Nucleus accumbens (tissue), 56 donors: ENCODE measurements at places on chromosomes 11 and 22.
A peak's percentile ranks its signal among the peaks of the same experiment; 100 is the strongest.

- DNase-seq: peak; percentile 61
Observed at GRCh38 chr11:85627332-85627997, at the start of gene DLG2. Gene DLG2 (minus strand): TSS chr11:85627344.

DNA sequence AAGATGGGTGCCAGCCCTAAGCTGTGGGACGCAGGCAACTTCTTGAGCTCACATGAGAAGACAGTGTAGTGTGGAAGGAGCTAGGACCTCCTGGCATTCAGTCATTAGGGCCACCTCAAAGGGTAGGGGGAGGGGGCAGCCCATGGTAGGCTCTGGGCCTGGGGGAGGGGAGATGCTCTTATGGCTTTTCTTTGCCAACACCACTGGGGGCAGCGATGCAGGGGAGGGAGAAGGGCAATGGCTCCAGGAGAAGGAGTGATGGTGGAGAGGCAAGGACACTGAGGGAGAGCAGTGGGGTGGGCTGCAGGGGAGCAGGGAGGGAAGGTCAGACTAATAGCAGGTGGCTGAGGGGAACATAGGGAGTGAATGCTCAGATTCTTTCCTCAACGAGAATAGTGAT is 63.3 kb upstream of the SUSD2 start:
- no peak for DNase-seq

GRCh38 chr22:36156515-36157419 is 3.8 kb downstream of the APOL3 start:
- peak; percentile 18 for DNase-seq

DNA sequence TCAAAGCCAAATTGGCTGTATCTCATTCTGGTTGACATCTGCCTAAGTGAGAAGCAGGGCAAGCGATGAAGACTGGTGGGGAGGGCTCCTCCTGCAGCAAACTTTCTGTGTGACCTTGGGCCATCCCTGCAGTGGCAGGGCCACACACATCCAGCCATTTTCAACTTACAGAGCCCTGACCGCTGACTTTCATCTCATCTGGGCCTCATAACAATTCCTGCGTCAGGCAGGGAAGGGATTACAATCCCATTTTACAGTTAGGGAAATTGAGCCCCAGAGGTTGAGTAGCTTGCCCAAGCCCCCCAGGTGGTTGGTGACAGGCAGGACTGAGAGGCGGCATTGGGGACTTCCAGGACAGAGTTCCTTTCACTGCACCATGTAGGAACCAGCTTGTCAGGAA is 21.9 kb downstream of the TPBGL start:
- DNase-seq: no peak

GRCh38 chr11:95715777-95716241 is 73.8 kb downstream of the FAM76B start:
- DNase-seq: no peak

GRCh38 chr11:72969894-72970335 is 155.7 kb downstream of the ATG16L2 start:
- DNase-seq: no peak

DNA sequence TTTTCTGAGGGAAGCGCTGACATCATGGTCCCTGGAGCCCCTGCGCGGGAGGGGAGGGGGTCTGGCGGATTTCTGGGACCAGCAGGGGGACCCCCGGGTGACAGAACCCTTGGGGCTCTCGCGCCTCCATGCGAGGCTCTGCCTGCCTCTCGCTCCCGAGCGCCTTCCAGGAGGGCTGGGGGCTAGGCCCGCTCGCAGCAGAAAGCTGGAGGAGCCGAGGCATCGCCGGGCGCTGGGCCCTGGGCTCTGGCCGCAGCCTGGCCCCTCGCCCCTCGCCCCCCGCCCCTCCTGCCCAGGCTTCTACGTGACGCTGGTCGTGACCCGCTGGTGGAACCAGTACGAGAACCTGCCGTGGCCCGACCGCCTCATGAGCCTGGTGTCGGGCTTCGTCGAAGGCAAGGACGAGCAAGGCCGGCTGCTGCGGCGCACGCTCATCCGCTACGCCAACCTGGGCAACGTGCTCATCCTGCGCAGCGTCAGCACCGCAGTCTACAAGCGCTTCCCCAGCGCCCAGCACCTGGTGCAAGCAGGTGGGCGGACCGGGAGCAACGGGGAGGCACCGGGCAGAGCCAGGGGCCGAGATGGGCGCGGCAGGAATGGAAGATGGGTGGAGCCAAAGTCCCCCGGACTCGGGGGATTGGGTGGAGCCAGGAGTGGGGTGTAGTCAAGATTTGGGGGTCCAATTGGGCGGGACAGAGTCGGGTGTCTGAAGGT is 5.4 kb downstream of the BEST1 start:
- no peak for DNase-seq

GRCh38 chr22:27686534-27686933 is 115.0 kb downstream of the MN1 start:
- DNase-seq: peak; percentile 93

GRCh38 chr22:18156878-18157713 is 7.1 kb downstream of the USP18 start:
- peak; percentile 57 for DNase-seq

- no peak for DNase-seq
Observed at GRCh38 chr22:19820880-19821522, 33.7 kb downstream of the GNB1L start.

GRCh38 chr11:119668676-119669075 is 60.3 kb downstream of the NECTIN1 start:
- DNase-seq: no peak
